ENCODE measurements at places on chromosomes 12 and 14.
A peak's percentile ranks its signal among the peaks of the same experiment; 100 is the strongest.

GRCh38 chr12:40820794-40821484 is 128.7 kb downstream of the CNTN1 start:
- no peak for DNase-seq

GRCh38 chr12:70736351-70737133 is 99.3 kb upstream of the PTPRB start:
- no peak for DNase-seq

DNA sequence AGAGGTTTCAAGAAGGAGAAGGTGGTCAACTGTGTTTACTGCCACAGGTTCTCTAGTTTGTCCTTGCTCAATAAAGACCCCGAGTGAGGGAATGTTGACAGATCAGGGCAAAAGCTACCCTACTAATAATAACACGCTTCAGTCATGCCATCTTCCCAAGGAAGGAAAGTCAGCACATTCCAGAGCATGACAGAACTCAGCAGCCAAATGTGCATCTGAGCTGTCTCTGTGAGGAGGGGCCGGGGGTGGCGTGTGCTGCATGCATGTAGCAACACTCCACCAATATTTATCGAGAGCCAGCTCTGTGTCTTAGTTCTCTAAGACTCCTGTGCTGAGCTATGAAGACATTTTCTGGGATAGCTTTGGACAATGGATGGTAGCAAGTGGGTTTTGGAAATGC is 260.4 kb downstream of the DPF3 start:
- DNase-seq = no peak

- DNase-seq = no peak
These were observed 115.8 kb upstream of the CCDC198 start for GRCh38 chr14:57609192-57610075.

DNA sequence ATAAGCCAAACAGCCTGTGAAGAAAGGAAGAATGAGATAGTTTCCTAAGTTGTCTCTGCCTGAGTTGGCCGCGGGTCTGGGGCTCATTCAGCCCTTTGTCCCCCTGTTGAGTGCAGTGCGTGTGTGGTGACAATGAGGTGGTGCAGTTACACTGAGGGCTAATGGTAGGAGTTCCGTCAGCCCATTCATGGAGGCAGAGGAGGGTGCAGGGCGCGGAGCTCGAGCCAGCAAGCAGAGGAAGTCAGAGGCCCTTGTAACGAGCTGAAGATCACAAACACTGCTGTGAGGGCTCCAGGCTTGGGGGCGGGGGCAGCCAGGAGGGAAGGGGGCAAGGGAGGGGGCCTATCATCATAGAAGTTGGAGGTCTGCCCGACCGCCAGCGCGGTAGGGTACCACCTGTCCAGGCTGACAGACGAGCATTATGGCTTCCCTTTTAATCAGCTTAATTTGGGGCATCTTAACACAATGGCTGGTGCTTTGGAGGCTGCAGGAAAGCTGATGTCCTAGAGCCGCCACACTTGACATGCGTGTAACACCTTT is 20.5 kb downstream of the CCND2 start:
- no peak for DNase-seq

- peak; percentile 71 for DNase-seq
These were observed 2.2 kb downstream of the TBPL2 start for GRCh38 chr14:55438066-55438683.

DNA sequence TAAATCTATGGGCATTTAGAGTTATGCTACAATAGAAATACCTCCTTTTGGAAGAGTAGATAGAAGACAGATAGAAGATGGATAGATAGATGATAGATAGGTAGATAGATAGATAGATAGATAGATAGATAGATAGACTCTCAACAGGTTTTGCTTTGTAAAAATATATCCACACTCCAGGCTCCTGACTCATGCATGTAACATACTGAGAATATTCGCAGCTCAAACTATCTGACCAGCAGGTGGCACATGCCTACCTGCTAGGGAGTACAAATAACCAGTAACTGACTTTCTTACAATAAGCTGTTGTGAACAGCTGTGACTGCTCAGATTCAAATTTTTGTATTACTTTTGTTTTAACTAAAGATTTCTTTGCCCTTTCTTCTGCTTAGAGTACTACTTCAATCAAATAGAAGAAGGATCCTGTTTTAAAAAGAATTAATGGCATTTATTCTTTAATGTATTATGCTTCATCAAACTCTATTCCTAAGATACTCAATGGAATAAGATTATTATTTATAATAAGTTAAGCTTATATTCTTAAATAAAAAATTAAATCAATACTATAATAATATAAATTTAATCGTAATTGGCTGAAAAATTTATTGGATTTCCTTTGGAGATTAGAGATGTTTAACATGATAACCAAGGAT is 15.8 kb upstream of the CPNE8 start:
- peak; percentile 77 for DNase-seq

DNA sequence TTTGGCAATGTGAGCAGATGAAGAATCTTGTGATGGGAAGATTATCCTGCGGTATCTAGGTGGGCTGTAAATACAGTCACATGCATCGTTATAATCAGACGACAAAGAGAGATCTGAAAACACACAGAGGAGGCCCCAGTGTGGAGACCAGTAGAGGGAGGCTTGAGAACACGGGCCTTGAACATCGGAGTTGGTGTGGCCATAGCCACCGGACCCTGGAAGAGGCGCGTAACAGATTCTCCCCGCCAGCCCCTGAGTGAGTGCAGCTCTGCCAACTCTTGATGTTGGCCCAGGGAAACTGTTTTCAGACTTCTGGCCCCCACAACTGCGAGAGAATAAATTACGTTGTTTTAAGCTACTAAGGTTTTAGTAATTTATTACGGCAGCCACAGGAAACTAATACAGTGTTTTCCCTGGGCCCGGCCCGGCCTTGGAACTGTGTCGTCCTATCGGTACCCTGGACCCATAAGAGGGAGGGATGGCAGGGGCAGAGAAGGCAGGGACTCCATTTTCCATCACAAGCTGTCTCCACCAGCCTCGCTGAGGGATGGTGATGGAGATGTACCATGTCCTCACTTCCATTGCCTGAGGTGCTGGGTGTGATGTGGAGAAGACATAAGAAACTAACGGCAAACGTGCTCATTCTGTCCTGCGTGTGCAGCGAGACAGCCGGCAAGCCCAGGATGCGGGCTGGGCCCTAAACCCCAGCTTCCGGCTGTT is 91.6 kb downstream of the NTF3 start:
- no peak for DNase-seq

- no peak for DNase-seq
These were observed 303.5 kb upstream of the SFSWAP start for GRCh38 chr12:131407221-131408035.

DNA sequence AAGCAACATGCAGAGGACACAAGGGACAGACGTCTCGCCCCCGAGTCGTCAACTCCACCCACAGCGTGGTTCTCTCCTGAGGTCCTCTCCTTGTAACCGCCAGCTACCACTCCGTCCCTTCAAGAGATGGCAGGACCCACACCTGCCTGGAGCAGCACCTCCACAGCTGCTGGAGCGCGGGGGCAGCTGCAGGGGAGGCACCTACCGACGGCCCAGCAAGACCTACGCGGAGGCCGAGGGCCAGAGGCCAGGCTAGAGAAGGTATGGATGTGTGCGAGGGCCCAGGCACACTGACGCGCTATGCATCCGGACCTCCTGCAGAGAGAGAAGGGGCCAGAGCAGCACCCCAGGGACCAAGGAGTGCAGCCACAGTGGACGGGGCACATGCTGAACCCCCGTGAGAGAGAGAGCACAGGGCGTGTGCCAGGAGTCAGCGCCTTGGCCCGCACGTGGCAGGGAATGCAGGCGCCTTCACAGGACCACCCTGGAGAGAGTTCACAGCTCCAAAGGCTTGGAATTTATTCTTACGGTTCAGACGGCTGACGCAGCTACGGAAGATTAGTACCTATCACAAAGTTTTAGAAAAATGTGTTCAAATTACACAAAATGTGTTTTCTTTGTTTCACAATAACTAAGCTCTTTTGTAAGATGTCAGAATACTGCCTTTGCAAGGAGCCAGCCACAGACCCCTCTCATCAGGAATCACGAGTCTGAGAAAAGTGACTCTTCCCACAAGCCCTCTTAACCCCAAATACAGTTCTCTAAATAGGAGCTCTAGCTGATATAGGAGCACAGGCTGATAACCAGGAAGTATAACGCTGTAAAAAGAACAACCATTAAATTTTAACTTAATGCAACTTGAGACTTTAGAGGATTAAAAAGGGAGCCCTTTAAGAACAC is 36.8 kb downstream of the CDC42BPB start:
- DNase-seq = no peak

GRCh38 chr12:22866406-22866805 is 241.4 kb downstream of the ETNK1 start:
- DNase-seq = peak; percentile 50

DNA sequence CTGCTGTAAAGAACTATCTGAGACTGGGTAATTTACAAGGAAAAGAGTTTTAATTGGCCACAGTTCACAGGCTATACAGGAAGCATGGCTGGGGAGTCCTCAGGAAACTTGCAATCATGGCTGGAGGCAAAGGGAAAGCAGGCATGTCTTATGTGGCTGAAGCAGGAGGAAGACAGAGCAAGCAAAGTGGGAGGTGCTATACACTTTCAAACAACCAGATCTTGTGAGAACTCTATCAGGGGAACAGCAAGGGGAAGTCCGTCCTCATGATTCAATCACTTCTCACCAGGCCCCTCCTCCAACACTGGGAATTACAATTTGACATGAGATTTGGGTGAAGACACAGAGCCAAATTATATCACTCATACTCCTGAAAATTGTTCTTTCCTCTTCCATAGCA is 109.5 kb upstream of the PKP2 start:
- DNase-seq = no peak

GRCh38 chr14:69615496-69616407 is 4.4 kb downstream of the SUSD6 start:
- DNase-seq = peak; percentile 87

DNA sequence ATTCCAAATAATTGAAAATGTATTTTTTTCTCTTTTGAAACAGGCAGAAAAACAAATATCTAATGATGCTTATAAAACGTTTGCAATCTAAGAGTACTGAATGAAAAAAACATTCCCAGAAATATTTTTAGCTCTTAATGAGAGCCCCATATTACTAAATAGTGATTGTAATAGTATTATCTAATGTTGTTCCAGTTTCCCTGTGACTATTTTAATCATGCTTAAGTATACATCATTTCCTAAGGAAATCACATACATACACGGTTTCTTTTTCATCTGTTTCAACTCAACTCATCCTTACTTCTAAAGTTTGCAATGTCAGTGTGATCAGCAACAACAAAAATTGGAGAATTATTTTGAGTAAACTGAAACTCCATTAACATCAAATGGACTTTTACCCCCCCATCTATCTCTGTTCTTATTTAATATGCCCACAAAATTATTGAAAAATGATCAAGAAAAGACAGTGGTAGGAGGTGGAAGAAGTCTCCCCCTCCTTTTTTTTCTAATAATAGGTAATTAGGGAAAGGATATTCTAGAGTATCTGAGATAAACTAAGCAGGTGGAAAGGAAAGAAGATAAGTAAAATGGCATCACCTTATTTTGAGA is 530.1 kb upstream of the ATP2B1 start:
- DNase-seq = no peak

DNA sequence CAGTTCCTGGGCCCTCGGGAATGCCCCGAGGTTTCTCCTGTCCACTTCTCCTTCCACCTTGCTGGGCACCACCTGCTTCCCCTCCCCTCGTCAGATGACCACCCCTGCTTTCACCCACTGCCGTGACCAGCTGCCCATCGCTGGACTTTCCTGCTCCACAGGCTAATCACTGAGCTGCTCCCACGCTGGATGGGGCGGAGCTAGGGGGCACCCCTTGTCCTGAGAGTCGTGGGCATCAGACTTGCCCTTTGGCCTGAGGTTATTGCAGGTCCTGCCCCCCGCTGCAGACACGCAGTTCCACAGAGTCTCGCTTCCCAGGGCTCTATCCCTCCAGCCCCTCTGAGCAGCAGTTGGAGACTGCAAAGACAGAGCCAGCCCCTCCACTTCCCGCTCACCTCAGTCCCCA is 427 bp downstream of the SLC6A12 start:
- no peak for DNase-seq

DNA sequence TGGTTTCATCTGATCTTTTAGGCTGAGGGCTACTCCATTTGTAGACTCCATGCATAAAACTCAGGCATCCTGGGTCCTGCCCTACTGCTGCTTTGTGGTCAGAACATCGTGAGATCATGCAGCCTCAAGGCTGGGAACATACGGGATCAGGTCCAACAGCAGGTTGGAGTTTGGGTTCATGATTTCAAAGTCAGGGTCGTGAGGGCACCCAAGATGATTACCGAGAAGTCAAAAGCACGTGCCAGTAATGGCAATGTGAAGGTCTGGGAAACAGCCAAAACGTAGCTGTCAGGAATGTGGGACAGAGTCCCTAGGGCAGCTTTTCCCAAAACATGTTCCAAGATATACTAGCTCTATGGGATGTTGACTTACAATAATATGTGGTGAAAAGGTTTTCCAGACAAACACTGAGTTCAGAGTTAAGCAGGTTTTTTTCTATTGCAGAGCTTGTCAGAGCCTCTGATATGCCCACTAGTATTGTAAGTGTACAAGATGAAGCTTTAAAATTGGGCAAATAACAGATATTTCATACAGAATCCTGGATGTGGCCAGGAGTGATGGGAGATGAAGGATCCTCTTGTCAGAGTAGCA is 130.3 kb upstream of the DNM1L start:
- DNase-seq = peak; percentile 95

- DNase-seq = peak; percentile 92
These were observed 10.8 kb downstream of the GLRX5 start for GRCh38 chr14:95545515-95546168.

DNA sequence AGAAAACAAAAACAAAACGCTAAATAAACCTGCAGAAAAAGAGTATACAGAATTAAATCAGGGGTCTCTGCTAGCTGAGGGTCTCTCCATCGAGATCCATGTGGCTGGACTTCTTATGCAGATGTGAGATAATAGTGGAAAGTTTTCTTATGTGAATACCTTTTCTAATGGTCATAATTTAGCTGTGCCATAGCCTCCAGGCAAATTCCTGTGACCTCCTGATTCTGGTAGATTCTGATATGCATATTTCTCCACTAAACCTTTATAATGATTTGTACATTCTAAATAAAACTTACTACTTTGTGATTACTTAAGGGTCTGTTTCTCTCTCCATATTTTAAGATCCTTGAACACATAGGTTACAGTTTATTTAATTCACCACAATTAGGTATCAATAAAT is 1002.6 kb downstream of the GALC start:
- DNase-seq = no peak

GRCh38 chr12:4214877-4215228 is 58.7 kb upstream of the CCND2 start:
- no peak for DNase-seq

DNA sequence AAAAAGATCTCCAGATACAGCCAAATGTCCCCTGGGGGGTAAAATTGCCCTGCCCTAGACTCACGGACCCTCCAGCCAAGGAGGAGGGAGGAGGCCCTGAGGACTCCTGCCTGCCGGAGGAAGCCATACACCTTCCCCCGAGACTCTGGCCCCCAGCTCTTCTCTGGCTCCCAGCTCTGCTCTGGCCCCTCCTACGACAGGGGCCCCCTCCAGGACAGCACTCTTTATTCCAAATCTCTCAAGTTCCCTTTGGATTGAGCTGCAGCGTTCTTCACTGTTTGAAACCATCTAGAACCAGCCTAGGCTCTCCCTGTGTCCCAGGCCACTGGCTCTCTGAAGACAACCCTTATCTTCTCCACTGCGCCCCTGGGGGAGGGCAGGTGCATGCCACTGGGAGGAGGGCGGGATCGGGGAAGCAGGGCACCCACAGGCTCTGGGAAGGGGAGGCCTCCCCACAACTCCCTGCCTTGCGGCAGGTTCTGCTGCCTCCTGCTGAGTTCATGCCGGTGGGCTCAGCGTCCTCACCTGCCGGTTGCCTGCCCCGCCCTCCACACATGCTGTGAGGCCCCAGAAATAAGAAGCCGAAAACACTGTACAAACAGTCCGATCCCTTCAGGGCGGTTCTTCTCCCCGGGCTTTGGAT is 112.7 kb downstream of the DICER1 start:
- DNase-seq = no peak
